DND-41 (cell line): ENCODE measurements at places on chromosomes 3 and 15.
A peak's percentile ranks its signal among the peaks of the same experiment; 100 is the strongest.

- no peak for DNase-seq
These were observed 455.6 kb downstream of the TBL1XR1 start for GRCh38 chr3:176741664-176742047.

DNA sequence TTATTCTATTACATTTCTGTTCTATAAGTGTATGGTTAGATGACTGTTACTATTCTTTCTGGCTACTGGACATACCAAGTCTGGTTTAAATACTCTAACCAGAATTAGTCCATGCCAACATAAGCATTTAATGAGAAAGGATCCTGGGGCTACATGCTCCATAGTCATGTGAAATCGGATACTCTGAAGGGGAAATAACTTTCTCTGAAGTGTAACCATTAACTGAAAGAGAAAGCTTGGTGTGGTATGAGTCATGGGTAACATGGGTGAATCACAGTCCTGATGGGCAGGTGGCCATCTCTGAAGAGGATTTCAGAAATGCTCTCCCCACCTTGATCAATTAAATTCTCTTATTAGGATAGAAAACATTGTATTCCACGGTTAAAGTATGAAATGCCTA, 69.4 kb downstream of the FHIT start:
- DNase-seq, result no peak

DNA sequence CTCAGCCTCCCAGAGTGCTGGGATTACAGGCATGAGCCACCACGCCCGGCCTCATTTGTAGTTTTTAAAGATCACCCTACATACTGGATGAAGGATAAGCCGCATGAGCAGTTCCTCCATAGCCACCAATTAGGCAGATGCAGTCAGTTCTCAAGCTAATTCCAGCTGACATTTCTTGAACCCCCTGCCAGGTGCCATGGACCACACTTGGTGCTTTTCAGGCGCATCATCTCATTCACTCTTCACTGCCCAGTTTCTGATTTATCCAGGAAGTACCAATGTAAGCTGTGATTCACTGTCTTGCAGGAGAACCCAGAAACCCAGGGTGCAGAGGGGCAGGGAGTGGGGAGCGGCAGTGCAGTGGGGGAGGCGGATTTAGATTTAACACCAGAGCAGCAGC, 56.5 kb upstream of the RASA2 start:
- no peak for DNase-seq

DNA sequence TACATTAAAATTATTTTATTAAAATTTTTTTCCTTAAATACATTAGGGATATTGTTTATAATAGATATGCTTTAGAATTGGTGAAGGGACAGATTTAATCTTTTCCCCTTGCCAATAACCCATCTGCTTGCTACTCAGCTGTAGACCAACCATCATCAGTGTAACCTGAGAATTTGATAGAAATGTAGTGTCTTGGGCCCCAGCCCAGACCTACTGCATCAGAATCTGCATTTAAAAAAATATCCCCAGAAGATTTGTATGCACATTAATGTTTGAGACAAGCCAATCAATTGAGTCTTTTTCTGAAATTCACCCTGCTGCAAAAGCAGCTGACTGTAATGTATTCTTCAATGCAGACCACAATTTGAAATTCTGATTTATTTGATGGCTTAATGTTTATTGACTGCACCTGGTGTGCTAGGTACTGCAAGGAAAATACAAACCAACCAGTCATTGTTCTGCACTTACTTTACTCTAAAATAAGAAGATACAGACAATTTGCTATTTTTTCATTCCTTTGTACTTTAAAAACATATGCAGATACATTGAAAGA, 190.7 kb upstream of the SGO1 start:
- DNase-seq, result no peak

- DNase-seq, result no peak
These were observed 34.2 kb upstream of the CHRNB4 start for GRCh38 chr15:78675206-78675605.

DNA sequence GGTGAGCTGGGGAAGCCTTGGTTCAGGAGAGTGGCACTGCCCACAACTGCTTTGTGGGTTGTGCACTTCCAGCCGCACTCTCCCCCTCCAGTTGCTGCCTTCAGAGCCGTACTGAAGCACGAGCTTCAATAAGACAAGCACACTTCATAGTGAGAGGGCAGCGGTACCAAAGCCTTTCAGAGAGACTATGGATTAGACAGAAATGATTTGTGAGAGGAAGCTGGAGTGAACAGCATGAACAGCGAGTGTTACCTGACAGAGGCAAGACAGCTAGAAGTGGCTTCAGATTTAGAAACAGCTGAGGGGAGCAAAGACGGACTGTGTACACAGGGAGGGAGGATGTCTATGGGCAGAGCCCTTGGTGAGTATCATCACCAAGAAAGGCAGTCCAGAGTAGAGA, 31.1 kb downstream of the HCLS1 start:
- no peak for DNase-seq

DNA sequence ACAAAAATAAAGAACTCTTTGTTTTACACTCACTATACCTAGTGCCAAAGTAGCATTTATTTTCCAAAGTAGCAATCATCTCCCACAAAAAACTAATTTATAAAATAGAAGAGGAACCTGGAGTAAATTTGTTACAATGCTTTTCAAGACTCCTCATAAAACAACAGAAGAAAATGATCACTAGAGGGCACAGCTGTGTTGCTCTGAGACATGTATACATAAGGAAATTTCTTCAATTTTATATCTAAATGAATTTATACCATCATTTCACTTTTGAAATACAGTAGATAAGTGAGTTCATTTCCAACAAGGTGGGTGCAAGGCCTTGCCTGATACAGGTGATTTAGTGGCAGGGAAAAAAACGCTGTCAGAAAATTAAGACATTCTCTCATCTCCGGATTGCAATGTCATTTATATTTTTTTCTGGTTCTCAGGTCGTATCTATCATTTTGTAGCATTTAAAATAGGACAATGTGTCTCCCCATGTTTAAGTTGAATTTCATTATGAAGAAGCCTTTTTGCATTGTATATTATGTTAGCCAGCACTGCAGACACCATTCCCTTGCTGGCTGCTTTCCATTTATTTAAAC, 25.3 kb upstream of the ARHGEF26 start:
- DNase-seq, result no peak

GRCh38 chr3:154684021-154684420, 254.0 kb upstream of the GPR149 start:
- DNase-seq, result peak; percentile 22

DNA sequence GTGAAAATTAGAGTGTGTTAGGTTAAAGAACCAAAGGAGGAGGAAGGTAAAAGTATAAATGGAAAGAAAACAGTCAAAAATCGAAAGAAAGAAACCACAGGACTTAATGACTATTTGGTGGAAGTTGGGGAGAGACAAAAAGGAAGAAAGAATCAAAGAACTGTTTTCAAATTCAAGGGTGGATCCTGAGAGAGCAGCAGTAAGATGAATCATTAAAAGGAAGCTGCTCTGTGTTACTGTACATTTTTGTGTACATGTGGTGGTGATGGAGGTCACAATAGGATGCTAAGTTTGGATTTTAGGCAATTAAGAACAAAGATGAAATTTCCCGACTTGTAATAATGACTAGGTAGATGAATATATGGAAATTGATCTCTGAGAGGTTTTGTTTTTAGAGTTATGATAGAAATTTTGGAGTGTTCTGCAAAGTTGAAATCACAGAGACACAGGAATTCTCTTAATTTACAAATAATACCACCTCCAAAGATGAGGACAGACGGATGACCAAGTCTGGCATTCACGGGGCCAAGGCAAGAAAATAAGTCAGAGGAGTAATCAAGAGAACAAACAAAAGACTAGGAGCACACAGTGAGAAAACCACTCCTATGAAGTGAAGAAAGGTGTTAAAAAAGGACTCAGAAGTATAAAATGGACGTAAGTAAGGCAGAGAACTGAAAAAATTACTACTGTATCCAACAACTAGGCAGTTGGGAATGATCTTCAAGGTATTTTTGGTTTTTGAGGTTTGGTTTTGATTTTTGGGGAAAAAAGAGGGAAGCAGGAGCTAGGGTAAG, 7.1 kb downstream of the DHX36 start:
- no peak for DNase-seq

DNA sequence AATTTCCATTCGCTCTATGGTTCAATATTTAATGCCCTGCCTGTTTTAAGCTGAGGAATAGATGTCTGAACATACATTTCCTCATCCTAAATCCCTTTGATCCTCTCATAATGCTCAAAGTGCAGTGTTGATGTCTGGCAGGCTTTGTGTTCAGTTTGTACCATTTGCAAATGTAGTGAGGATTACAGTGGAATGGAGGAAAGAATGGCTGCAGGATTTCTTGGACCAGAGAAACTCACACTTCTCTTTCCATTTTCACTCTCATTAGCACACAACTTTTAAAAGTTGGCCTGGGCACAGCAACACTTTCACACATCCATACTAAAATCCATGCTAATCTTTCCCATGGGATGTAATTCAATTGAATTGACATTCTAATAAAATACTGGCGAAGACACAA, 28.6 kb upstream of the THRB start:
- DNase-seq, result no peak

- DNase-seq, result no peak
These were observed 15.8 kb upstream of the CYP11A1 start for GRCh38 chr15:74383286-74383685.

GRCh38 chr3:168952551-168952950, 711.0 kb downstream of the MECOM start:
- DNase-seq, result no peak

GRCh38 chr3:66080167-66080566, 41.4 kb upstream of the MAGI1 start:
- no peak for DNase-seq

DNA sequence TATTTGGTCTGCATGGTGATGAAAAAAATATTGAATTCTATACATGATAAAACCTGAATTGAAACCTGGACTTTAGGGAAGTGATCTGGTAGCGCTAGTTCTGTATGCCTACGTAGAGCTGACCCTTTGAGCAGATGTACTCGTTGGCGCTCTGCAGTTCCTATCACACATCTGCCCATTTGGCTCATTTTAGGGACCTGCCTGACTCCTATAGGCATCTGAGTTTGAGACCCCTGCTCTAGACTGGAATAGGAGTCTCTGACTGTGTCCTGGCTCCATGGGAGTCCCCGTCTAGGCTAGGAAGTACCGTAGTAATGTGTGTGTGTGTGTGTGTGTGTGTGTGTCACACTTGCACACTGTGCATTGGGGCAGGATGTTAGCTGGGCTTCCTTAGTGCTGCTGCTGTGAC, 21.2 kb downstream of the STARD5 start:
- no peak for DNase-seq

- peak; percentile 30 for DNase-seq
These were observed 428.1 kb downstream of the SOX2 start for GRCh38 chr3:182139627-182140357.

GRCh38 chr3:55873523-55874254, 386.6 kb upstream of the WNT5A start:
- DNase-seq, result no peak

DNA sequence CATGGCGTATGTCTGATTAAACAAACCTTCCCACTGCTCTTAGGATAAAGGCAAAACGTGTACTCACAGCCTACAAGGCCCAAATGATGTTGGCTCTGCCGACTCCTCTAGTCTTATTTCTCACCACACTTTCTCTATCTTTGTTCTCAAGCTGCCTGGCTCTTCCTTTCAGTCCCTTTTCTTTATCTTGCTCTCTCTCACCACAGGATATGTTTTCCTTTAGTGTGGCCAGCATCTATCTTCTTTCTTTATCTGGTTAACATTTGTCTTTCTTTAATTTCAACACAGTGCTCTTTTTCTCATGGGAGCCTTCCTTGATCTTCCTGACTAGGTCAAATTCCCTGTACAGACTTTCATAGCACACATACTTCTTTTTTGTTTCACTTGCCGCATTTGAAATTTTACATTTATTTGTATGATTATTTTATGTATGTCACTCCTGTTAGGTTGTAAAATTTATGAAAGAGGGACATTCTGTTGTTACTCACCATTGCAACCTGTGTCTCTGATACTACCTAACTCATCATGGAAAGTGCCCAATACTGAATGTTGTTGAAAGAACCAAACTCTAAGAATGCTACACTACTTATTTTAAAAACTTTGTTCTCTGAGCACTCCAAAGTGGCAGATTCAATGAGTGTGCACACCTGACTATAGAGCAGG, 328.9 kb upstream of the CBLB start:
- DNase-seq, result peak; percentile 31

- DNase-seq, result no peak
These were observed 4.9 kb downstream of the HAUS2 start for GRCh38 chr15:42553554-42553953.

DNA sequence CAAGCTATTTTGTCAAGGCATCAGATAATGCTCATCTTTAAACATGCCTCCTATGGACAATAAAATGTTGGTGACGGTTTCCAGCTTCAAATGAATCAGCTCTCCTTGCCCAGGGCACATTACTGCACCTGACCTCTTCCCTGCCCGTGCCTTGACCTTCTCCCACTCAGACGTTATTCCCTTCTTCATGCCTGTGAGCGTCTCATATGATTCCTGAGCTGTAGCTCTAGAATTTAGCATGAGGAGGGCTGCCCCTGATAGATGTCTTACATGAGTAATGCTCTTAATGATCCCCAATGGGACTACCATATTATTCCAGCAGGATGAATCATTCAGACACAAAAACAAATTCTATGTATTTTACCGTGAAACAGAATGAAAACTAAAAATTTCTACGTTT, 762.7 kb downstream of the ROBO1 start:
- DNase-seq, result no peak

DNA sequence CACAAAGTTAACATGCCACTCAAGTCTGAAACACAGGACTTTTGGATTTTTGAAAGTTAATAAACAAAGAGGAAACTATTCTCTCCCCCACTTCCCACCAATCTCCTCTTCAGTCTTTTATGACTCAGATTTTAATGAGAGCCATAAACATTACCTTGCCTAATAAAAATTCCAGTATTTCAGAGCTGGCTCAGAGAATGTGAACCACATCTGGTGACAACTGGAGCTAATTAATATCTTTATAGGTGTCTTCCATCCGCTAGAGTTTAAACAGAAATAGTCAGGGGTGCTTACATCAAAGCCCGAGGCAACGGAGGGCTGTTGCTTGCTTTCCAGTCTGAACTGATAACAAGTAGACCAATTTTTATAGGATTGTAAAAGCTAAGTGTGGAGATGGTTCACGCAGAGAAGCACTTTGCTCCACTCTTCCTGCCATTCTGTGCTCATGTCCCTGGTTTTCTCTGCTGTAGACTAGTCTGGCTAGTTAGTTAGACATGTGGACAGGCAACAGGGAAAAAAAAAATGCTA, 363.6 kb downstream of the NR2F2 start:
- no peak for DNase-seq

GRCh38 chr15:51192521-51193280, 98.0 kb upstream of the TNFAIP8L3 start:
- DNase-seq, result peak; percentile 78

DNA sequence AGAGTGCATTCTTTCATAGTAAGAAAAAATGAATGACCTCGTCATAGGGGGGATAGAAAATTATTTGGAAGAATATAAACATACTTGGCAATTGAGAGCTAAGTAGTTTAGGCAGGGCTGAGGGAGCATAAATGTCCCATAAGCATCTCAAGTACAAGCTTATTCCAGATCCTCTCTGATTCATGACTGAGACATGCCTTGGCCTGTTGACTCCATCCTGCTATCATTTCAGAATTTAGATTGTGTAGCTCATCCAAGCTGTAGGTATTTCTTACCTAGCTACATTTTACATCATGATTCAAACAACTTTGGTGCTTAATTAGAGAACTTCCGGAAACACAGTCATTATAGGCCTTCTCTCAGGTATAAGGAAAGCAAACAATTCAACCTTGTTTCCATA, 12.3 kb downstream of the POGLUT1 start:
- no peak for DNase-seq
